Naive thymus-derived CD4-positive, alpha-beta T cell (primary cell): ENCODE measurements at places on chromosomes 4 and X. TPM values are rescaled to one million over a fixed set of nuclear protein-coding genes. Genes with fewer than 3 reads are reported as not detected.

Gene DCHS2
- total RNA-seq: not detected

DNA sequence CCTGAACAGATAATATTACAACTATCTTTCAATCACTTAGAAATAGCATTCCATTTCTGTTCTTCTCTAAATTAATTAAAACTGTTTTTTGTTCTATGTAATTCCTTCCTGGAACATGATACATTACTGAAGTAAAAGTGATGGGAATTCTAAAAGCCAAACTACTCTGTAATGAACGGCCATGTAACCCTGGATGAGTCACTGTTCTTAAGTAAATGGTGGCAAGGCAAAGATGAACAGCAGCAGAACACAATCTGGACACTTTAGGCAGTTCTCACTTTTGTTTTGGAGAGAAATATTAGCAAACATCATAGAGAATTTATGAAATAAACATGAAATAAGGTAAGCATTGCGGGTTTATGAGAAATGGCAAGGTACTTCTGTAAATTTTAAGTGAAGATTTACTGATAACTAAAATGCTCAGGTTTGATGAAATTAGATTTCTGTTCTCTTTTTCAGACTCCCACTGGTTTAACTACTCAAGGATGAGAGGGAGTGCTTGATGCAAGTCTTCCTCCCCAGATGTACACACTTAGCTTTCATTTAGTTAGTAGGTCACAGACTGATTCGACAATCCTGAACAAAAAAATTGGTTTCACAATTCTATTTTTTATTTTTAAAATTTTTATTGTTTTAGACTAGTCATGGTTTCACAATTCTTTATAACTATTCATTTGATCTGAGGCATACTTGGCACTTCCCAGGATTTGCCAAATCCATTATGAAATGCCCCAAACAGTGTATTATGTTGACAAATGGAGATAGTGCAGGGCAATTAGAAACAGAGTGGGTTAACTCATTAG lies 964 bp upstream of the GPR82 start:
- DNase-seq: no peak

Gene UBL4A
- 40.6 and 41.5 TPM in 2 replicates for total RNA-seq

Gene MAGEA2
- total RNA-seq: not detected

GRCh38 chr4:165328101-165328425 lies 594 bp downstream of the MSMO1 start:
- DNase-seq: no peak

Gene UGT2A1
- total RNA-seq: not detected

DNA sequence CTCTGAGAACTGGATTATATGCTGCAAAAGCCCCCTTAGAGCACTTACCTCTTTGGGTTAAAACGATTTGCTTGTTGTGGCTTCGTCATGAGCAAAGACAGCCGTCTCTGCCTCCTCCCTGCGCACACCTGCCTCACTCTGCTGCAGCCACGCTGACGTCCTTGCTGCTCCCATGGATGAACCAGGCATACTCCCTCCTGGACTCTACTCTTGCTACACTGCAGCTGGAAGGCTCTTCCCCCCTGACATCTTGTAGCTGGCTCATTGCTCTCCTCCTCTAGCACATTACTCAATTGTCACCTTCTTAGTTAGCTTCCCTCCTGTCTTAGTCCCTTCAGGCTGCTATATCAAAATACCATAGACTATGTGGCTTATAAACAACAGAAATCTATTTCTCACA lies 59.3 kb downstream of the FAM114A1 start:
- DNase-seq: no peak

- no peak for DNase-seq
These were observed 4.8 kb downstream of the MAGED2 start for GRCh38 chrX:54812306-54812705.

GRCh38 chrX:106728337-106728736 lies 1.8 kb downstream of the RNF128 start:
- no peak for DNase-seq

DNA sequence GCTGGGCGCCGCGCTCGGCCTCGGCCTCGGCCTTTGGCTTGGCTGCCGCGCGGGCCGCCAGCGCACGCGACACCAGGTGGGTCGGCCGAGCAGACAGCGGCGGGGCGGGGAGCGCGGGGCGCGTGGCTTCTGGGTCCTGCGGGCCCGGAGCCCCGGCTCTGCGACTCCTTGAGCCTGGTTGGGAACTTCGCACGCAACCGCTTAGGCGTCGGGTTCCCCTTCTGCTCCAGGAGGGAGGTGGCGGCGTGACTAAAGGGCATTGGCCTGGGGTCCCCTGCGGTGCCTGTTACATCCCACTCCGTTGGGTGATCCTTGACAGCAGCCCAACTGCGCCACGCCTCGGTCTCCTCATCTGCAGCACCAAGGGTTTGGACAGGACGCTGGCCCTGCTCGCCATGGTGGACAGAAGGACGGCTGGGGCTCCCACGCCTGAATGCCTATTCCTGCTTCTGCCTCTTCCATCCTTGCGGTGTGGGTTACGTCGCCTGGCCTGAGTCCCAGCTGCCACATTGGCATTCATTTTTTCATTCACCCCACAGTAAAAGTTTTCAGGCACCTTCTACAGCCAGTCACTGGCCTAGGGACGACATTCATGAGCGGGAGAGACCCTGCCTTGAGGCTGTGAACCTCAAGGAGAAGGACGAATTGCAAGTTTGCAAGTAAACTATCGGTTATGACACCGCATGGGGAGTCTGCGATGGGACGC lies 631 bp downstream of the EVC start:
- no peak for DNase-seq

GRCh38 chr4:119529788-119530187 lies 98.8 kb downstream of the PDE5A start:
- DNase-seq: no peak

Gene SOWAHB
- not detected for total RNA-seq

DNA sequence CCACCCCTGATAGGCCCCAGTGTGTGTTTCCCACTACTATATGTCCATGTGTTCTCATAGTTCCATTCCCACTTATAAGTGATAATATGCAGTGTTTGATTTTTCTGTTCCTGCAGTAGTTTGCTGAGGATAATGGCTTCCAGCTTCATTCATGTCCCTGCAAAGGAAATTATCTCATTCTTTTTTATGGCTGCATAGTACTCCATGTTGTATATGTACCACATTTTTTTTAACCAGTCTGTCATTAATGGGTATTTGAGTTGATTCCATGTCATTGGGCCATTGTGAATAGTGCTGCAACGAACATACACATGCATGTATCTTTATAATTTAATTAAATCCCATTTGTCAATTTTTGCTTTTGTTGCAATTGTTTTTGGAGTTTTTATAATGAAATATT lies 10.3 kb upstream of the TMPRSS11A start:
- no peak for DNase-seq

Gene MAGEB17
- not detected for total RNA-seq

DNA sequence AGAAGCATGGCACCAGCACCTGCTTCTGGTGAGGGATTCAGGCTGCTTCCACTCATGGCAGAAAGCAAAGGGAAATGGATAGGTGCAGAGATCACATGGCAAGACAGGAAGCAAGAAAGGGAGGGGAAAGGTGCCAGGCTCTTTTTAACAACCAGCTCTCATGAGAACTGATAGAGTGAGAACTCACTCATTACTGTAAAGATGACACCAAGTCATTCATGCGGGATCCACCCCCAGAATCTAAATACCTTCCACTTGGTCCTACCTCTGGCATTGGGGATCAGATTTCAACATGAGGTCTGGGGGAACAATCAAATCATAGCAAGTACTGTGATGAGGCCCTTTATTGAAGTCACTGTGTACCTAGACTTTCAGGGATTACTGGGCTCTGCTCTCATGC lies 72.0 kb upstream of the PRDM5 start:
- no peak for DNase-seq

DNA sequence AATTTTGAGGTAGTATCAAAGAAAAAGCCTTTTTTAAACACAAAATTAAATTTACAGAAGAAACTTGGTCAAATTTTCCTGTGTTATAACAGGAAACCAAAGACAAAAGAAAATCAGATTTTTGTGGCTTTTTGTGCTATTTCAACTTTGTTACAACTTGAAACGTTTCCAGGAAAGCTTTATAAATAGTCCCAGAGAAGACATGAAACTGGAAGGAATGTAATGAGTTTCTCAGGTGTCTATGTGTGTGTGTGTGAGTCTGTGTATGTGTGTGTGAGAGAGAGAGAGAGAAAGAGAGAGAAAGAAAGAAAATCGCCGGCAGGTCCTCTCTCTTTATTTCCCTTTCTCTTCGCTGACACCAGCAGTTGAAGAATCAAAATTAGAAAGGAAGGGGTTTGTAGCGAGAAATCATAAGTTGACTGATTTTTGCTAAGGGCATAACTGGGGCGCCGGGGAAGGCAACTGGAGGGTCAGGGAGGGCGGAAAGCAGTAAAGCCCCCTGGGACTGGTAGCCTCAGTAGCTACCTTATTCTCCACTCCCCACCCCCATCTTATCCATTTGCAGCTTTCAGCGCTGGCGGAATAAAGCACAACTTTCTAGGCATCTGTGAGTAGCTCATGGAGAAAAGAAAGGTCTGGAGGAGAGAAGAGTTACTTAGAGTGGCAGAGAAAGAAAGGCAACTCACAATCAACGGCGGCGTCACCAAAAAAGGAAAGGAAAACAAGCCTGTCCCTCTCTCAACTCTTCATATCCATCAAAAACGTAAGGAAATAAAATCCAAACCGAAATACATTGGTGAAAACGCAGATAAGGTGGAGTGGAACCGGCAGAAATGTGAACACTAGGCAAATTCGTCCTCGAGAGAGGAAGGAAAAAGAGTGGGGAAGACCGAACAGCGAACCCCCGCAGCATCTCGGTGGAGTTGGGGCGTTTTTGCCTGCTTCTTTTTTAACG lies 1.3 kb downstream of the TMEM47 start:
- DNase-seq: no peak

DNA sequence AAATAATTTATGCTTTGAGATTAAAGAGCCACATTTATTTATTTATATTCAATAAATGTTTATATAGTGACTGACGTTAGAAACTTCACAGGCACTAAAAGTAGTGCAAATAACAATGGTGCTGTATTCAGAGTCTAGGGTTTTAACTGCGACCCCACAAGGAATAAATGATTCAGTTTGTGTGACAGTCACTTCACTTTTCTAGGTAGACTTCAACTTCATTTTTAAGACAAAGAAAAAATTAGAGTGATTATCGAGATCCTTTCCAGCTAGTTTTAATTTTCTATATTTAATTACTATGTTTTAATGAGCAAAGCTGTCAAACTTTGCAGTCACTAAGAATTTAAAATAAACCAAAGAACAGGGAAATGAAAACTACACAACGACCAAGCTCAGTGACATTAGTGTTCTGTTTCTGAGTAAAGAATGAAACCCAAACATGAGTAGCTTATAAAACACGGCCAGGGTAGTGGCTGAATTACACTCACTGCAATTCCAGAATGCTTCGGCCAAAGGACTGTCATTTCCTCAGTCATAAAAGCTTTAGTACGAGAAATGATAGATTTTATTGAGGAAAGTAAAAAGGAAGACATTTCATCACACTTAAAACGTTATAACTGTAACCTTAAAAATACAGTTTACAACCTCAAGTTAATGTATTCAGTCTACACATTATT lies 38.6 kb downstream of the ADGRA3 start:
- DNase-seq: no peak

- DNase-seq: no peak
These were observed 16.8 kb downstream of the AFF2 start for GRCh38 chrX:148517176-148517575.

Gene AGA
- total RNA-seq: 20.5 TPM

DNA sequence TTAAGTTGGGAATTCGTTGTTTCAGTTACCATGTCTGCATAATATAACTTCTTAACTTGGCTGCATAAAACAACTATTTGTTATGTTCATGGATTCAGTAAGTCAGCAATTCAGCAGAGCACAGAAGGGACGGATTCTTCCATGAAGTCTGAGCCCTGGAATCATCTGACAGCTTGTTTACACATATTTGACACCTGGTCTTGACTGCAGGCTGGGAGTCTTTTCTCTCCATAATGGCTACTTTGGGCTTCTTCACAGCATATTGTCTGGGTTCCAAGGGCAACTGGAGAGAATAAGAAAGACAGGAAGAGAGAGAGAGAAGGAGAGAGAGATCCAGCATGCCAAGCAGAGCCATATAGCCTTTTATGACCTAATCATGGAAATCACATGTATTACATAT lies 23.1 kb downstream of the CENPC start:
- DNase-seq: no peak

DNA sequence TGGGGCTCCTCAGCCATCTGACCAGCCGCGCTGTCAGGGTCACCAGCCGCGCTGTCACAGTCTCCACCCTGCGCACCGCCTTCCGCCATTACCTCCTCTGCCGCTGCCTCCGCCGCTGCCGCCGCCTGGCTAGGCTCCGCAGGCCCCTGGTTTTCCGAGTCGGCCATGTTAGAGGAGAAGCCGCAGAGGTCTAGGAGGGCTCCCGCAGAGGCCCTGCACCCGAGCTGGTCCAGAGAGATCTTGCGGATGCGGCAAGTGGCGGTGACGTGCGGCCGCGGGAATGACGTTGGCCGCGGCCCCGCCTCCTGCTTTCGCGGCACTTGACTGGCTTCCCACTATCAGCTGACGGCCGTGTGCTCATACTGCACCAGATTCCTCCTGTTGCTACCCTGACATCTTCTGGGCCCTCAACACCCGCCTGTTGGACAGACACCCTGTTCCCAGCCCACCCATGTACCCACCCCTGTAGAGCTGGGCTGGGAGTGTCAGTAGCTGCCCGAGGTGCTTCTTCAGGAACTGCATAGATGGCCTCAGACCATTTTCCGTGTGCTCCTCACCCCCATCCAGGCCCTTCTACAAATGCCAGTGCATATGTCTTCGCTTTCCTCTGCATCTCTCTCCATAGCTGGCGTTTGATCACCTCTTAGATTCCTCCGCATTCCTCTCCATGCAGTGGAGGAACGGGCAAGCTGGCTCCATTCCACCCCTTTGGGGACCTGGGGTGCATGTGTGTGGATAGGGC lies at the start of gene NAP1L5:
NAP1L5 (minus strand) TSS at position 242 of the 742 bp plus-strand sequence; CDS start at position 167, 75 bp downstream.
- DNase-seq: peak; percentile 82

- DNase-seq: peak; percentile 16
These were observed 86.1 kb downstream of the CPE start for GRCh38 chr4:165464813-165465381.

DNA sequence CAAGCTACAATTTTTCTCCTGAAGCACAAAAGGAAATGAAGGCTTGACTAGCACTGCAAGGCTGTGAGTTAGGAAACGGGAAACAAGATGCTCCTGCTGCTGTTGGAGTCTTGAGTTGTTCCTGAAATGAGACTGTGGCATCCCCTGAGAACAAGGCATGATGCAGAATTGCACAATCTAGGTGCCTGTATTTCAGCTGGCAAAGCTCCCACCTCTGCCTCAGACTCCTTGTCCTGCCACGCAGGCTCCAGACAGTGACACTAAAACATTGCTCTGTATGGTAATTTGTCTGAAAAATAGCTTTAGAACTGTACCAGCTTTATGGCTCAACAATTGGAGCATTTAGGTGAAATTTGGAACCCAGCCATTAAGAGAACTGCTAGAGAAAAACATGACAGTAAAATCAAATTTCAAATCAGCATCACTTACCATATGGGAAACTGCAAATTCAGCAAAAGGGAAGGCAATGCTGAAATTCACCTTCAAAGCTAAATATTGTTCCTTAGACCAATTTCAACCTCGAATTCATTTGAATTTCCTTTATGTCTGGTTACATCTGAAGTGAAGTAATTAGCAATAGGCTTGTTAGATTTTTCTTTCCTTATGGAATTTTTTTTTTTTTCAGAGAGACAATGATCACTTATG lies 103.4 kb downstream of the MFAP3L start:
- no peak for DNase-seq

GRCh38 chrX:48890296-48890925 lies 7.2 kb downstream of the TIMM17B start:
- no peak for DNase-seq

- no peak for DNase-seq
These were observed 71.6 kb upstream of the MAB21L2 start for GRCh38 chr4:150510176-150510865.
